ENCODE measurements at places on chromosomes 5 and 9.

DNA sequence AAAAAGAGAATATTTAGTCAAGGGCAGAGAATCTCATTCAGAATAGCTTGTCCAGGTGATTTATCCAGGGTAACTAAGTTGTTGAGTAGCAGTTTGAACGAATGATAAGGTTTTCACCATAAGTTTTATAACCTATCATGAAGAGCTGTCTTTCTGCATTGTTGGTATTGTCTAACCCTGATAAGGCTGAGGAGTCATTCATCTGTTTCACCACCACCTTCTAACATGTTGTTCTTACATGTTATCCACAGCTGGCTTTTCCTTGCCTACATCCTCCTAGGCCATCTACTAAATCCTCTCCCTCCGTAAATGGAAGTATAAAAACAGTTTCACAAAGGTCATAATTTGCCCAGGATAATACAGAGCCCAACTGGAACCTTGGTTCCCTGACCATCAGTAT, 24.1 kb downstream of the ZNF462 start:
- DNase-seq, result no peak

DNA sequence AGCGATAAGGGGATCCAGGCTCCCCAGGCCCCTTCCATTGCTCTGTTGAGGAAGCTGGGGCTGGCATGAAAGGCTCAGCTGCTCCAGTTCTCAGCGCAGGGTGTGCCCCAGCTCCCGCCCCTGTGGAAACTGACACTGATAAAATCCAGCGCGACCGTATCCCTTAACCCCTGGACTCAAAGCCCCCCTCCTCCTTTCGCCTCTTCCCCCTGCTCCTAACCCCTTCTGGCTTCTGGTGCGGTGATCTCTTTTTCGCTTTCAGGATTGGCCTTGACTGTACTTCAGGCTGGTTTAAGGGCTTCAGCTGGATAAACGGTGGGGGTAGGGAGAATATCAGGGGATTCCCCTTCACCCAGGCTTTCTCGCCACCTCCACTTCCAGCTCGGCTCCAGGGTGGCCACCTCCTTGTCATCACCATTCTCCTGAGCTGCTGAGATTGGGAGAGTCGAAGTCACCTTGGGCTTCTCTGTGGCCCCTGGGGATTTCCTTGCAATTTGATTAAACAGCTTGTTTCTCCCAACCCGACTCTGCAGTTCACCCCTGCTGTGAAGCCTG, 843 bp downstream of the BSPRY start:
- no peak for DNase-seq

GRCh38 chr5:171388816-171389168, 1.1 kb downstream of the NPM1 start:
- DNase-seq, result no peak

GRCh38 chr9:110912419-110913291, 125.6 kb downstream of the LPAR1 start:
- no peak for DNase-seq

DNA sequence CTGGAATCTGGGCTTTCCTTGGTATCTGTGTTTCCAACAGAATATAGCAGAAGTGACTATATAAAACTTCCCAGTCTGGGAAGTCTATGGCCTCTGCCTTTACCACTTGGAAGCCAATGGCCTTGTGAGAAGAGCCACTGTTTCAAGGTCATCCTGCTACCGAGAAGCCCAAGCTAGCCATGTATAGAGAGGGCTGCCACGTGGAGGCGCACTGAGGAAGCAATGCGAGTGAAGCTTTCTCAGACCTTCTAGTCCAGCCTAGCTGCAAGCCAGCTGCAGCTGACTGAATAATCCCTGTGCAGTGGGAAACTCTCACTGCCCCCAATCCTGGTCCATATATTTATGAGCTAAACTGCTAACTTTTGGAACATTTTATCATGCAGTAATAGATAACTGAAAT, 661.8 kb upstream of the RIOK2 start:
- DNase-seq, result no peak

DNA sequence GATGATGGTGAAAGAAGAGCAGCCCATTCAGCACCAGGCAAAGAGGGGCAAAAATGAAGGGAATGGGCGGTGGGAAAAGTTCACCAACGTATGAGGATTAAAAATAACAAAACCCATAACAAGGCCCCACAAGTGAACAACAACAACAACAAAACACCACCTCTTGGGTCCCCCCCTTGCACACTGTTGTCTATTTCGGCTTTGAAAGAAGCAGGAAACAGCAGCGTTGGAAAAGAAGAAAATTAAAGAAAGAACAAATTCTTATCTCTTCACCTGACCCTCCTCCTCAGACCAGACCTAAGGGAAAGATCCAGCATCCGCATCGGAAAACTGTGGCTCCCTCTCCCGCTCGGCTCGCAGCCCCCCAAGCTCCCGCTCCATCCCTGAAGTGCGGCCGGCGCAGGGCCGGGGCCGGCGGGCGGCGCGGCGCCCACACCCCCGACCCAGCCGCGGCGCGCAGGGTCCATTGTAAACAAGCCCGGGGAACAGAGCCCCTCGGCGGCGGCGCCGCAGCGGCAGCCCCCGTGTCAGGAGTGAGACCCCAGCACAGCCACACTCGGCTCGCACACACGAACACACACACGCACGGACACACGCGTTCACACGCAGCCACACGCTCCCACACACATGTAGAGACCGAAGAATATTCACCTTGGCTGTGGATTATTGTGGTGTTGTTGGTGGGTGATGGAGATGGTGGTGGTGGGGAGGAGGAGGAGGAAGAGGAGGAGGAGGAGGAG, 535 bp downstream of the RFX3 start:
- DNase-seq, result no peak

DNA sequence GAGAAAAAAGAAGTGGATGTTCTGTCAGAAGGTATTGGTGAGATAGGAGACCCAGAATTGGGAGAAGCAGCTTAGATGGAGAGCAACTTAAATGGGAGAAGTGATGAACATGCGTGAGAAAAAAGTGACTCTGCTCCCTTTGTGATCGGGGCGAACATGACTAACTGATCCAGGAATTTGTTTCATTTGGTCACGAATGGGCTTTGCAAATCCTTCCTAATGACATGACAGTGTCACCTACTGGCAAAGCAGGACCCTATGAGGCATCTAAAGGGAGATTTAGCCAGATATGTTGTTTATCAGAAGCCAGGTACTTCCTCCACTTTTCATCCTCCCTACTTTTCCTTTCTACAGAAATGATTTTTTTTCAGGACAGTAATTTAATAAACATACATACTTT, 787.4 kb upstream of the RGMB start:
- no peak for DNase-seq

GRCh38 chr5:160641405-160641804, 210.6 kb downstream of the ATP10B start:
- DNase-seq, result no peak

GRCh38 chr5:75010838-75011237, 41.5 kb downstream of the GCNT4 start:
- DNase-seq, result no peak

- no peak for DNase-seq
Measured at GRCh38 chr5:17257705-17258273, 40.4 kb downstream of the BASP1 start.

GRCh38 chr9:92098638-92099037, 16.6 kb downstream of the SPTLC1 start:
- DNase-seq, result no peak

- DNase-seq, result no peak
Measured at GRCh38 chr5:150895431-150896428, 9.1 kb downstream of the ZNF300 start.

DNA sequence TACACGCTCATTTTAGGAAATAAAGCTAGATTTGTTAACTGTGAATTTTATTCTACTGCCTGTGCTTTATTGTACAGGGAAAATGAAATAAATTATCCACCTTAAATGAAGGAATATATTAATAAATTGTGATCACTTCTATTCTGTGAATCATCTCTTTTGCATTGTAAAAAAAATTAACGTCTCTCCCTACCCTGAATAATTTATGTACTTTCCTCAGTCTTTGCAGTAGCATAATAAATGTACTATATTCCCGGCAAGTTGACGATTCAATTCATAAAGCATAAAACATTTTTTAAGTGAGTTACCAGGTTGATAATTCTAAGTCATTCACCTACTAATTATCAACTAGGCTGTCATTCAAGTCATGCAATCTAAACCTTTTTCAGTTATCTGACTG, 1425.3 kb upstream of the CDH9 start:
- DNase-seq, result no peak

DNA sequence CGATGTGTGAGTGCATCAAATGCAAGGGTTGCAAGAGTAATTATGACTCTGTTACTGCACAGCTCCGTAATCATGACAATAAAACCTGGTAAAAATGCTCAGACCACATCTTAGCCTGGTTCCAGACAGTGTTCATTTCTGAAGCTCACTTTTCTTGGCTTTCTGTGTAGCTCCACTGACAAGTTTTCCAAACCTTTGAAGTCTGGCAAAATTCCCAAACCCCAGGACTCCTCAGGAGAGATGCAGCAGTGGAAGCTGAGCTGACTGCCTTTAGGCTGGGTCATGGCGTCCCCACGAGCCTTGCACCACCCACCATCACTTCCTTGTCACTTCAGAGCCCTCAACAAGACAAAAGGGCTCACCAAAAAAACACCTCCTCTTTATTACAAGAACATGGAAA, 131.6 kb upstream of the TAS2R1 start:
- no peak for DNase-seq

GRCh38 chr9:115063058-115063845, 54.7 kb downstream of the TNC start:
- DNase-seq, result no peak

- no peak for DNase-seq
Measured at GRCh38 chr9:115730396-115730795, 423.2 kb upstream of the PAPPA start.

DNA sequence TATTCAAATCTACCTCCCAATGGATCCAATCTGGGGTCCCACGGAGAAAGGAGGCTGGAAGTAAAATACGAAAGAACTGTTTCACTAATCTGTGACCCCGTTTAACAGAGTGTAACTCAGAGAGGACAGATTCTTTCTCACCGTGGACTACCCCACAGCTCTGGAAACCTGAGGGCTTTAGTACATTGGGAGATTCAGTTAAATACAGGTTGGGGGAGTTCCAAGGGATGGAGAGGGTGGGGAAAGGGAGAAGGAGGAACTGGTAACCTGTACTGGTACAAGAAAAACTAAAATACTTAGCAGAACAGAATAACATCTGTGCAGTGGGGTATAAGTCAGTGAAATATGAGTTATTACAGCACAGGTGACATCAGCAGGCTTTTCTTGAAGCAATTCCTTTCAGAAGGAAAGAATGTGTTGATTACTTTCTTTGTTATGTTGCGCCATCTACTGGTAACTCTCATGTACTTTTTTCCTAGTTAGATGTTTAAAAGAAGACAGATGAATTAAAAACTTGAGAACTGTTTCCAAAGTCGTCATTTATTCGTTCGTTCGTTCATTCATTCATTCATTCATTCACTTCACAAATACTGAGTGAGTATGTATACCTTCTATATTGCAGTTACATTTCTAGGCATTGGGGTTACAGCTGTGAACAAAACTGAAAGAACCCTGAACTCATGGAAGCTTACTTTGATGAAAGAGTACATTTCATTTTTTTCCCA, 30.0 kb upstream of the STOM start:
- peak; percentile 66 for DNase-seq
